ENCODE measurements at places on chromosomes 4 and X. TPM values are rescaled to one million over a fixed set of nuclear protein-coding genes. Genes with fewer than 3 reads are reported as not detected.
A peak's percentile ranks its signal among the peaks of the same experiment; 100 is the strongest.

DNA sequence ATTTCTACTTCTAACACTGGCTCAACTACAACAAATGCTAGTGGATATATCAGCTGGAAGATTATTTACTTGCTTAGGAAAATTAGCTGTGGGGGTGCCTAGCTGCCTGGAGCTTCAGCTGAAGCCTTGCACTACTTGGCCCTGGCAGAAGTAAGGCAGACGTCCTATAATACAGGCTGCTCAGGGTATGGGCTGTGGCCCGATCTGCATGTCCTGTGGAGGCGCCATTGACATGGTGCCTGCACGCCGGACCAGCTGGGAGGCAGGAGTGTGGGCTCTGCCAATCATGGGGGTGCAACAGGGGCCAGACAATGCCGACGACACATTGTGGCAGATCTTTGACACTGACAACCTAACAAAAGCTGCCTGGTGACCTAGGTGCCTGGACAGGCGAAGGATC, 31.6 kb upstream of the UCP1 start:
- H3K27me3 ChIP-seq, result peaks cover 12% of the 10 kb centered on the region
- DNase-seq, result no peak
- H3K4me3 ChIP-seq, result no peak overlapping the region
- no peak overlapping the region for H3K27ac ChIP-seq

- no peak overlapping the region for H3K4me3 ChIP-seq
- H3K4me1 ChIP-seq, result no peaks in the 10 kb centered on the region
- H3K36me3 ChIP-seq, result no peaks in the 10 kb centered on the region
- no peaks in the 10 kb centered on the region for H3K27me3 ChIP-seq
- no peak for DNase-seq
Observed at GRCh38 chr4:164937576-164938270, 39.7 kb downstream of the TRIM61 start.

DNA sequence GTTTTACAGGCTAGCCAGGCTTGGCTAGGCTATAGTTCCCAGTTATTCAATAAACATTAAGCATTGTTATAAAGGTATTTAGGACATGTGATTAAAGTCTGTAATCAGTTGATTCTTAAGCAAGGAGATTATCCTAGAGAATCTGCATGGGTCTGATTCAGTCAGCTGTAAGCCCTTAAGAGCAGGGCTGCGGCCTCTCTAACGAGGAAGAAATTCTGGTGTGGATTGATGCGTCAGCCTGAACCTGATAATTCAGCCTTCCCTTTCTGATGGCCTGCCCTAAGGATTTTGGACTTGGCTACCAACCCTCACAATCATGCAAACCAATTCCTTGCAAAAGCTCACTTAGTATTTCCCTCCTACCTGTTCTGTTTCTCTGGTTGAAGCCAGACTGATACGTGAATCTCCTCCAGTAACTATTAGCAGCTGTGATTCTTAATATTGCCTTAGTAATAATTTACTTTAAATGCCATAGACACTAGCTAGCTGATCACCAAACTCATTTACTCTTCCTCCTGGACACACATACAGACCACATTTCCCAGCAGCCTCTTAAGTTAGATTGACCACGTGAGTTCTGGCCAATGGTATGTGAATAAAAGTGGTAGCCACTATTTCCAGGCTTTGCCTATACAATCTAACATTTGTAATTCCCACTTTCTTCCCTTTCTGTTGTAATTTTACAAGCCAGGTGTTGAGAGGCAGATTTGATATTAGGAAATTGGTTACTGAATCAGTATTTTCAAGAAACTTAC, 678.0 kb upstream of the INTU start:
- H3K4me1 ChIP-seq, result no peaks in the 10 kb centered on the region
- no peak for DNase-seq
- no peak overlapping the region for H3K4me3 ChIP-seq
- H3K27ac ChIP-seq, result no peak overlapping the region
- H3K27me3 ChIP-seq, result no peaks in the 10 kb centered on the region
- no peaks in the 10 kb centered on the region for H3K36me3 ChIP-seq

- H3K36me3 ChIP-seq, result no peaks in the 10 kb centered on the region
- H3K4me1 ChIP-seq, result no peaks in the 10 kb centered on the region
- no peak for DNase-seq
- H3K4me3 ChIP-seq, result no peak overlapping the region
Observed at GRCh38 chr4:171847751-171848150, 34.5 kb downstream of the GALNTL6 start.

GRCh38 chrX:12702509-12703091, 88.6 kb upstream of the PRPS2 start:
- DNase-seq, result peak; percentile 1
- H3K4me1 ChIP-seq, result no peaks in the 10 kb centered on the region
- H3K36me3 ChIP-seq, result no peaks in the 10 kb centered on the region

GRCh38 chrX:16202943-16203342, 35.7 kb downstream of the MAGEB17 start:
- H3K4me1 ChIP-seq, result no peaks in the 10 kb centered on the region
- H3K27me3 ChIP-seq, result peaks cover 5% of the 10 kb centered on the region
- H3K4me3 ChIP-seq, result no peak overlapping the region
- H3K27ac ChIP-seq, result no peak overlapping the region
- no peaks in the 10 kb centered on the region for H3K36me3 ChIP-seq

PLS3 gene
- 329 TPM for total RNA-seq

- no peak overlapping the region for H3K27ac ChIP-seq
- H3K4me3 ChIP-seq, result no peak overlapping the region
- no peaks in the 10 kb centered on the region for H3K4me1 ChIP-seq
- DNase-seq, result no peak
- no peaks in the 10 kb centered on the region for H3K36me3 ChIP-seq
Observed at GRCh38 chrX:139388254-139388653, 142.3 kb upstream of the F9 start.

GRCh38 chr4:127212701-127213100, 420.1 kb upstream of the INTU start:
- no peaks in the 10 kb centered on the region for H3K36me3 ChIP-seq
- H3K4me1 ChIP-seq, result no peaks in the 10 kb centered on the region
- H3K27me3 ChIP-seq, result no peaks in the 10 kb centered on the region
- H3K27ac ChIP-seq, result no peak overlapping the region

- no peaks in the 10 kb centered on the region for H3K27me3 ChIP-seq
- H3K4me3 ChIP-seq, result no peak overlapping the region
- no peak for DNase-seq
- H3K4me1 ChIP-seq, result no peaks in the 10 kb centered on the region
- no peak overlapping the region for H3K27ac ChIP-seq
- H3K36me3 ChIP-seq, result no peaks in the 10 kb centered on the region
Observed at GRCh38 chr4:174265916-174266315, 17.6 kb downstream of the FBXO8 start.

GRCh38 chr4:20288846-20289512, 37.3 kb downstream of the SLIT2 start:
- DNase-seq, result peak; percentile 42
- peak overlapping the region; percentile 55 for H3K27ac ChIP-seq
- no peaks in the 10 kb centered on the region for H3K27me3 ChIP-seq
- H3K36me3 ChIP-seq, result no peaks in the 10 kb centered on the region

DNA sequence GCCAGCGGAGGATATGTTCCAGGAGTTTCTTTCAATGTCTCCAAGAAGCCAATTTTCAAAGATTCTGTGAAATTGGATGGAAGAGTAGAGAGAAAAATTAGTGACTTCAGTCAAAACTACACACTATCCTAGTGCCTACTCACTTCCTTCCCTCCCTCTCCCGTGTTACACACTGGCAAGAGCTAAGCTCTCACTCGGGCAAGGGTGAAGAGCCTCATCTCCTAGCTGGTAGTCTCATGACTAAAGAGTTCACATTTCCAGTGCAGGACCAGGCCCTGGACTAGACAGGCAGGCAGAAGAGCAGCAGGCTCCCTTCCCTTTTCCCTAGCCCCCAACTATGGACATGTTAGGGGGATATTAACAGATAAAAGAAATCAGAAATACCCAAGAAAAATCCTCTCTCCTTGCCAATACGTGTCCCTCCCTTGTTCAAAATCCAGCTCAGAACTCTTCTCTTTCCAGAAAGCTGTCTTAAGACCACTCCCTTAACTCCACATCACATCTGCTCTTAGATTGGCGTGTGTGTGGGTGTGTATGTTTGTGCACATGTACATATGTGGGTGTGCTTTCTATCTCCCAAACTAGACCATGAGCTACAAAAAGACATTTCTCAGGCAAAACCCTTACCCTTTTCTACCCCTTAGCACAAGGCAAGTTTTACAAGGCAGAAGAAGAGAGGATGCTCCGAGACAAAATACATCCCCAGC, 29.9 kb downstream of the ZDHHC9 start:
- no peak overlapping the region for H3K27ac ChIP-seq
- H3K27me3 ChIP-seq, result no peaks in the 10 kb centered on the region
- H3K4me3 ChIP-seq, result no peak overlapping the region
- DNase-seq, result no peak

MAGEA8 gene
- not detected for total RNA-seq

DNA sequence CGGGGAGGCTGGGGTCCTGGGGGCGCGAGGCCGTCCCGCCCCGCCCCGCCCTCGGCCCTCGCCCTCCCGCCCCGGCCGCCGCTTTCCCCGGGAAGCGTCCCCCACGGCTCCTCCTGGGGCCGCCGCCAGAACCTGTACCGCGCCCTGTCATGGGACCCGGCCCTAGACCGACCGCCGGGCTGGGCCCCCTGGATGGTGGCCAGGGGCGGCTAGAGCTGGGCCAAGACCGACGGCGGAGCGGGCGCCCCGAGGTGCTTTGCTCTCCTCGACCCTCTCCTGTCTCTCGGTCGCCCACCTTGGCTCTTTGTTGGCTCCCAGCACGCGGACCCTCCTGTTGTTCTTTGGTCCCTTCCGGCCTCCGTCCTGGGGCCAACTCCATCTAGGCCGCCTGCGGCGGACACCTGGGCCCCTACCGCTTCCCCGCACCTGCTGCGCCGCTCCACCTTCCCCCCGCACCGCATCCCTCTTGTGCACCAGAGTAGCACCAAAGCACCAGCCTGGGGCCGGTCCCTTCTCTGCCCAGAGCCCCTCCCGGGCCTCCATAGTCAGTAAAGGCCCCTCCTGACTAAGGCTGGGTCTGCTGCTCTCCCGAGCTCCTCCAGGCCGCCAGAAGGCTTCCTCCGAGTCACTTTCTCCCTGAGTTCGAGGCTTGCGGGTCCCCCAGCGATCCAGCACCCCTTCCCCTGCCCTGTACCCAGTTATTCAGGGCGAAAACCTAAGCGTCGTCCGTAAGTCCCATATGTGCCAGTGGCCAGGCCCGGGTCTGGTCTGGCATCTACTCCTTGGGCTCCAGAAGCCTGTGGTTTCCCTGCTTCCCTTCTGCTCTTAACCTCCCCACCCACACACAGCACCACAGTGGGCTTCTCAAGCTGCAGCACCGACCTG, 587 bp downstream of the TACC3 start:
- H3K27me3 ChIP-seq, result no peaks in the 10 kb centered on the region
- no peak for DNase-seq
- H3K36me3 ChIP-seq, result peaks cover 2% of the 10 kb centered on the region

GRCh38 chrX:43595931-43596330, 60.2 kb upstream of the MAOA start:
- H3K27ac ChIP-seq, result no peak overlapping the region
- no peak for DNase-seq
- no peak overlapping the region for H3K4me3 ChIP-seq
- H3K36me3 ChIP-seq, result no peaks in the 10 kb centered on the region
- H3K4me1 ChIP-seq, result no peaks in the 10 kb centered on the region
- H3K27me3 ChIP-seq, result no peaks in the 10 kb centered on the region

GRCh38 chr4:59973492-59973891, 1226.6 kb upstream of the ADGRL3 start:
- no peaks in the 10 kb centered on the region for H3K27me3 ChIP-seq
- H3K4me3 ChIP-seq, result no peak overlapping the region
- no peak overlapping the region for H3K27ac ChIP-seq
- no peak for DNase-seq

- H3K36me3 ChIP-seq, result no peaks in the 10 kb centered on the region
- peak; percentile 63 for DNase-seq
Observed at GRCh38 chrX:118975831-118976598, 1.6 kb downstream of the LONRF3 start.

GRCh38 chr4:188370777-188371176, 231.5 kb downstream of the TRIML1 start:
- no peaks in the 10 kb centered on the region for H3K36me3 ChIP-seq
- no peaks in the 10 kb centered on the region for H3K4me1 ChIP-seq
- no peak overlapping the region for H3K4me3 ChIP-seq
- no peaks in the 10 kb centered on the region for H3K27me3 ChIP-seq

DNA sequence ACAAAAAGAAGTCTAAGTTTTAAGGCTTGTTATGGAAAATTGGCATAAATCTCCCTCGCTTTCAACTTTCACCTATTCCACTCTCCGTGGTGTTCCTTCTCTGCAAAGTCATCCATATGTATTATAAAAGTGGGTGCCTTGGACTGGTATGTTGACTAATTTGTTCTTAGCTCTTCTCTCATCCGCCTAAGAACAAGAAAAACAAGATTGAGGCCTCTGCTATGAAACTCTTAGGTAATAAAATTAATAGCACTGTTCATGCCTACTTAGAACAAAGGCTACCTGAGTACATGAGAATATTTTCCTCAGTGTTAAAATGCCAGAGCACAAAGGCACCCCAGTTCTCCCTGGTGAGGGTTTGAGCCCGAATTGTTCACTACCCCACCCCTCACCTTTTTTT, 1.3 kb downstream of the CNGA1 start:
- H3K4me3 ChIP-seq, result no peak overlapping the region
- H3K27ac ChIP-seq, result no peak overlapping the region
- H3K4me1 ChIP-seq, result peaks cover 10% of the 10 kb centered on the region
- no peaks in the 10 kb centered on the region for H3K36me3 ChIP-seq
- no peaks in the 10 kb centered on the region for H3K27me3 ChIP-seq

DNA sequence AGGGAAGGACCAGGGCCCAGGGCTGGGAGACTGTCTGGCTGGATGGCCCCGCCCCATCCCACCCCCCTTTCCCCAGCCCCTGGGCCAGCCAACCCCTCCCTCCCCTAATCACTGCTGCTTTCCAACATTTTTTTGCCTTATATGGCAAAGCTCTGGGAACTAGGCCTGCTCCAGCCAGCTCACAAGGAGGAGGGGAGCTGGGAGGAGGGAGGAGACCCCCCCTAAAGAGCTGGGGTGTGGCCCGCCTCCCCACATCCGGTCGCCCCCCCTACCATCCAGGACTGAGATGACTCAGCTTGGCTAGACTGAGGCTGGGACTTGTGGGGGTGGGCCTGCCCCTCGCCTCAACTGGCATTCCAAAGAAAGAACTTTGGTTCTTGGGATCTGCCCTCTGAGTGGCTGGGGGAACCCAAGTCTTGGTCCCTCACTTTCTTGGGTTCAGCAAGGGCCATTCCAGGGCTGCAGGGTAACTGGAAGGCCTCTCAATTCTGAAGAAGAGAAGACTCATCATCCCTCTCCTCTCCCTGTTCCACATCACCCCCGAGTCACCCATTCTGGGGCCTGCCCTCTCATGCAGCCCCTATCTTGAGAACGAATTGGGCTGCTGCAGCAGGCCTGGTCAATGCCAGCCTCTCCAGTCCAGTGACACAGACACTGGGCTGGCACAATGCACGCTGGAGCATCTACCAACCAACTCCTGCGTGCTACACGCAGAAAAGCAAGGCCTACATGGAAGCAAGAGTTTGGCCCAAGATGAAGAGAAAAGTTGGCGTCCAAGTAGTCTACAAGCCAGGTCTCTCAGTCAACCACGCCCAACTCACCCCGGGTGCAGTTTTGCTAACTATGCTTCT, 4.8 kb downstream of the FLNA start:
- H3K4me1 ChIP-seq, result peaks cover 27% of the 10 kb centered on the region
- DNase-seq, result peak; percentile 92
- no peaks in the 10 kb centered on the region for H3K27me3 ChIP-seq
- peak overlapping the region; percentile 91 for H3K27ac ChIP-seq

GRCh38 chrX:40538406-40538805, 42.4 kb upstream of the ATP6AP2 start:
- H3K36me3 ChIP-seq, result no peaks in the 10 kb centered on the region
- no peaks in the 10 kb centered on the region for H3K4me1 ChIP-seq
- peaks cover 5% of the 10 kb centered on the region for H3K27me3 ChIP-seq
- H3K4me3 ChIP-seq, result no peak overlapping the region
- no peak overlapping the region for H3K27ac ChIP-seq

- no peaks in the 10 kb centered on the region for H3K4me1 ChIP-seq
- no peak overlapping the region for H3K27ac ChIP-seq
- no peak for DNase-seq
- no peak overlapping the region for H3K4me3 ChIP-seq
- no peaks in the 10 kb centered on the region for H3K27me3 ChIP-seq
Observed at GRCh38 chrX:70922774-70923473, 8.0 kb downstream of the SLC7A3 start.

FAM47E gene
- 0.11 TPM for total RNA-seq

Data from endothelial cell of umbilical vein (primary cell).